ENCODE measurements at places on chromosomes 11 and 22. TPM values are rescaled to one million over a fixed set of nuclear protein-coding genes. Genes with fewer than 3 reads are reported as not detected.

GRCh38 chr11:124329787-124330478 lies 9.9 kb upstream of the OR8D2 start:
- no peak overlapping the region for H3K27ac ChIP-seq
- DNase-seq, result no peak
- no peaks in the 10 kb centered on the region for H3K27me3 ChIP-seq
- no peaks in the 10 kb centered on the region for H3K36me3 ChIP-seq
- H3K4me1 ChIP-seq, result no peaks in the 10 kb centered on the region
- no peak overlapping the region for H3K4me3 ChIP-seq

DNA sequence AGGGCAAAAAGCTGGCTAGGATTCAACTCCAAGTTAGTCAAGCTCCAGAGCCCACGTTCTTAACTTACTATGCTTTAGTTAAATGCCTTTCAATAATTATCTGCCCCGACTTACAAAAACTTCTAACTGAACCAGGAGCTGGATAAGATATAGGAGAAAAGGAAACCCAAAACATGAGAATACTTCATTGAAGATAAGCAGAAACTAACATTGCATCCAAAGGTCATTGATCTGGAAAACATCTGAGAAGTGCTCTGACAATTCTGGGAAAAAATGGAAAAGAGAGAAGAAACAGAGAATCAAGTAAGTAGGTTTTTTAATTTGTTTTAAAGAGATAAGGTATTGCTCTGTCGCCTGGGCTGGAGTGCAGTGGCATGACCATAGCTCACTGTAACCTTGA lies 27.2 kb downstream of the ACAT1 start:
- H3K4me3 ChIP-seq, result no peak overlapping the region
- no peaks in the 10 kb centered on the region for H3K27me3 ChIP-seq
- H3K36me3 ChIP-seq, result peaks cover 84% of the 10 kb centered on the region
- H3K27ac ChIP-seq, result no peak overlapping the region
- H3K4me1 ChIP-seq, result no peaks in the 10 kb centered on the region

DNA sequence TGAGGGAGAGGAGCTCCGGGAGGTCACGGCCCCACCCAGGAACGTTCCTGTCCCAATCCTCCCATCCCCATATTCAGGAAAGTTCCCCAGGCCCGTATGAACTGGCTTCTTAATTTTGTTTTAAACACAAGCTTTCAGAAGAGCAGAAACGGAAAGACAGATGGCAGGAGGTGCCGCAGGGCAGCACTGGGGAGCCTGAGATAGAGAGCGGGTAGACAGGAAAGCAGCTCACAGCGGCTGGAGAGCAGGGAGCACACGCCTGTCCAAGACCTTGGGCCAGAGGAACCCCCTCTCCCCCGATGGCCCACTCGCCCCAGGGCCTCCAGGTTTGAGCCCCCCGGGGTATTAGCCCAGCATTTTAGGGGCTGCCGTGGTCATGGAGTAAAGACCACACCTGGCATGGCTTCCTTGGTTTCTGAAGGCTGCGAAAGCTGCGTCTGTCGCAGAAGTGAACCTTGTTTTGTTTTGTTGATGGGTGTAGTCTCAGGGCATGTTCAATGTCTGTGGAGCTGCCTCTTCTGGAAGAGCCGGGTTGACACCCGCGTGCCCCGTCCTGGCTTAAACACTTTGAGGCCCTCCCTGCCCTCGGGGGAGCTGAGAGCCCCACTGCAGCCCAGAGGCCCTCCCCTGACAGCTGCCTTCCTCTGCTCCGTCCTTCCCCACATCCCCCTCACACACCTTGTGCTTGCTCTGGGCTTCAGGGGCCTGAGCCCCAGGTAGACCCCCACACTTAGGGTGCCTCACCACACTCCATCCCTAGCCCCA lies 17.9 kb upstream of the KCNQ1OT1 start:
- no peak overlapping the region for H3K4me3 ChIP-seq
- H3K27ac ChIP-seq, result no peak overlapping the region
- no peaks in the 10 kb centered on the region for H3K27me3 ChIP-seq
- no peaks in the 10 kb centered on the region for H3K36me3 ChIP-seq
- DNase-seq, result no peak
- H3K4me1 ChIP-seq, result peaks cover 12% of the 10 kb centered on the region

GRCh38 chr11:47317064-47317828 lies 35.3 kb downstream of the MYBPC3 start:
- no peak for DNase-seq
- H3K4me3 ChIP-seq, result no peak overlapping the region
- no peak overlapping the region for H3K27ac ChIP-seq
- H3K36me3 ChIP-seq, result peaks cover 58% of the 10 kb centered on the region
- H3K4me1 ChIP-seq, result no peaks in the 10 kb centered on the region

- H3K36me3 ChIP-seq, result no peaks in the 10 kb centered on the region
- H3K4me1 ChIP-seq, result no peaks in the 10 kb centered on the region
- peak; percentile 46 for DNase-seq
- no peaks in the 10 kb centered on the region for H3K27me3 ChIP-seq
- no peak overlapping the region for H3K27ac ChIP-seq
- no peak overlapping the region for H3K4me3 ChIP-seq
Measured at GRCh38 chr22:23066200-23067022, 3.9 kb upstream of the GNAZ start.

DNA sequence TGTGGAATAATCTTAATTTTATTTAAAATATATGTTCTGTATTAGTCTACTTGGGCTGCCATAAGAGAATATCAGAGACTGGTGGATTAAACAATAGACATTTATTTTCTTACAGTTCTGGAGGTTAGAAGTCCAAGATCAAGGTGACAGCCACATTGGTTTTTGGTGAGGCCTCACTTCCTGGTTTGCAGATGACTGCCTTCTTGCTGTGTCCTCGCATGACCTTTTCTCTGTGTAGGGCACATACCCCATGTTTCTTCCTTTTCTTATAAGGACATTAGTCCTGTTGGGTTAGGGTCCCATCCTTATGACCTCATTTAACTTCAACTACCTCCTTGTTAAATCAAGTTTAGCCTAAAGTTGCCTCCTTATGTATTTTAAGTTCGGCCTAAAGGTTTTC lies 202.7 kb upstream of the MPPED2 start:
- H3K4me1 ChIP-seq, result no peaks in the 10 kb centered on the region
- no peak overlapping the region for H3K27ac ChIP-seq
- no peak overlapping the region for H3K4me3 ChIP-seq
- no peaks in the 10 kb centered on the region for H3K36me3 ChIP-seq
- DNase-seq, result no peak

DNA sequence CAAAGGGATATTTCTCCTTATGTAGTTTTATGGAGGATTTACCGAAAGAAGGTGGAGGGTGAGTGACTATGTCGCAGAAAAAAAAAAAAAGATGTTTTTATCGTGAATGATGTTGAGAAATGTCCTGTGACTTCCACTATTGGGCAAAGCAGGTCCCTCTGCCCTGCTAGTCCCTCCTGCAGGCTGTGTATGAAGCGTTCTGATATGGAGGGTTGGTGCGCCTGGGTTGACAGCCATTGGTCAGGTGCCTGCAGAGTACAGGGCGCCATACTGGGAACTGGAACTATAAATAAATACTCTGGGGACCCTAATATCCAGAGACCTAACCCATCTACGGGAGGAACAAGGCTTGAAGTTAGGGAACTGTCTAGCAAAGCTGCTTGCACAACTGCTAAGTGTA lies 1.5 kb downstream of the IL17RA start:
- peaks cover 32% of the 10 kb centered on the region for H3K4me1 ChIP-seq
- no peak overlapping the region for H3K27ac ChIP-seq
- DNase-seq, result no peak
- no peaks in the 10 kb centered on the region for H3K36me3 ChIP-seq

GPHA2 gene
- not detected for total RNA-seq

CCS gene
- 18.6 TPM for total RNA-seq

ADM2 gene
- total RNA-seq, result not detected
